ENCODE measurements at places on chromosomes 6 and 20.

DNA sequence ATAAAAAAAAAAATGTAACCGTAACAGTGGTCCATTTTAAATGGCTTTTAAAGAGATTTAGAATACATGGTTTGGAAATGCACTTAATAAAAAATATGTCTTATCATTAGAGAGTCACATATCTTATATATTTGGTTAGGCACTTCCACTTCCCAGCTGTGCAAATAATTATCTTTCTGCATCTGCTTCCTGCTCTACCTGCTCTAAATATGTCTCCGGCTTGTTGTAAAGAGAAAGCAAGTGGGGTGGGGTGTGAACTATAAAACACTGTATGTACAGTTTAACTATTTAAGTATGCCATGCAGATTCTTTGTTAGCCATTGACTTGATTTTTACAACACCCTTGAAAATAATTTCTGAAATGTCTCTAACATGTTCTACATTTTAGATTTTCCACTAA is 106.3 kb downstream of the NKAIN2 start:
- DNase-seq = no peak

GRCh38 chr6:134537146-134537555 is 219.2 kb upstream of the SGK1 start:
- DNase-seq = no peak

- no peak for DNase-seq
Observed at GRCh38 chr6:43719511-43719910, 31.9 kb upstream of the MRPS18A start.

GRCh38 chr6:28586962-28587745 is 61.5 kb downstream of the GPX5 start:
- DNase-seq = peak; percentile 54

DNA sequence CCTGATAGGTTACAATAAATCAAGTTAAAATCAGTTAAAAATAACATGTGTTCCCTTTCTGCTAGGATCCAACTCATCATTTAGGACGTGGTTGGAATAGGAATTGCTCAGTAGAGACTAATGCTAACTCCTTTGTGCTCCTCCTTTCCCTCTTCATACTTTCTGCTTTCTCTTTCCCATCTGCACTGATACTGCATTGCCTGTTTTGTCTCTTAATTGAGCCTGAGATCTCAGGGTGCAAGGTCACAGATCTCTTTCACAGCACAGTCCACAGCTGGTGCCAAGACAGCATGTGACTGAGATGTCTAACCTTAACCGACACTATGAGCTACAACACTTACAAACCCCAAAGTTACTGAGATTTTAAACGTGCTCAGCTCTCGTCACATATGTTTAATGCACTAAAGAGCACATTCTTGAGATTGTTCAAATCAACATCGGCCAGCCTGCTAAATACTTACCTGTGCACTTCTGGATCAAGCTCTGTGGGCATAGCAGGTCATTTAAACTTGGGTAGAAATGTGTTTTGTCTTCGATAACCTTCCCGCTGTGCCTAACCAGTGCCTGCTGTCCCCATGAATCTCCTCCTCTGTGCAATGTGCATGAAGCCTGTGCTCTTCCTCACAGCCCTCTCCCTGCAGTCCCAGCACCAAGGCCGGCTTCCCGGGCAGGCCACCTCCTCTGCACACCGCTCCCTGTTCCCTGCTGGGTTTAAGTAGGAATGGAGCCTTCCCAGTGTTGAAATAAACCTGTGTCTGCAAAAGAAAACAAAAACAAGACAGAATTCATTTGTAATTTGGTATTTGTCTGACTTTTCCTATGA is 39.6 kb upstream of the AFDN start:
- no peak for DNase-seq

DNA sequence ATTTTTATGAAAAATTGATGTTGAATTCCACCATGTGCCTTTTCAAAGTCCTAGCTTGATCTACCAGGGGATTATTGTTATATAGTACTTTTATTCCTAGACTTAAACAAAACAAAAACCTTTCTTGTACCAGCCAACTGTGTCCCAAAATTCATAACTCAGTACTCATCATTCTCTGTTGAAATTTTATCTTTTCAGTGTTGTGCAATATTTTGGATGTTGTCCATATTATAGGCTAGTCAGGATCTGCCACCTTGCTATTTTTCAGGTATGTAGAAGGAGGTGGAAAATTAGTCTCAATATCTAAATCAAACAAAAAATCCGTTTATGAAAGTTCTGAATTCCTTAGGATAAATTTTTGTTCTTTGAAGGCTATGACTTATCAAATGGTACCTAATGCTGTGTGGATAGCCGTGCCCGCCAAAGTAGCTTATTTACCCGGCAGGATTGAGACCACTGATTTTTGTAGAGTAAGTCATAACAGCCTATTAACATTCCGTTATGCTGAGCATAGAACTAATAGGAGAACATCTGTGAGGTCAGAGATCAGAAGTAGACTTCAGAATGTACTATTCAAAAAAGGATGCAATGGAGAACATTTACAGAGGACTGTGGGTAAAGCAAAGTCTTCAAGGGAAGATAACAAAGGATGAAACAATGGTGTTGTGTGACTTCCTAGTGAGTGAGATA is 304.7 kb downstream of the SOX4 start:
- DNase-seq = no peak

GRCh38 chr20:48965189-48965910 is 43.8 kb downstream of the ARFGEF2 start:
- no peak for DNase-seq

GRCh38 chr6:83055366-83055964 is 10.2 kb downstream of the UBE3D start:
- peak; percentile 58 for DNase-seq

GRCh38 chr6:130843575-130844320 is 16.5 kb downstream of the SMLR1 start:
- peak; percentile 23 for DNase-seq

DNA sequence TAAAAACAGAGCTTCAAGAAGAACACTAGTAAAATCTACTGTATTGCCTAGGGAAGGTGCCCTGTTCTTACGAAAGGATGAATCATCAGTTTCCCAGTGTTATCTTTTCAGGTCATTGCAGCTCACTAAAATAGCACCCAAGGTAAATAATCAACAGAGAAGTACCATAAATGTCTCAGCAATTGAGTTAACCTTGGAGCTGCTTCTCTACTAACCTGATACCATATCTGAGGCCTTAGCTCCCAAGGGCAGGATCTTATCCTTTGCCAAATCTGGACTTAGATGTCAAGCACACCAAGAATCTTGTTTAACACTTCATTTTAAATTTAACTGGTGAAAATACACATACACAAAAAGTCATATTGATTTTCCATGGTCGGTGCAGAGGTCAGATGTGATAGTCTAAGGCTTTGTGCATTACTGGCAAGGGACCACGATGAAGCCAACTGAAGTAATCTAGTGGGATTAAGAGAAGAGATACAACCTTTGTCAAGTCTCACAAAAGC is 81.5 kb downstream of the EDN1 start:
- DNase-seq = peak; percentile 21

DNA sequence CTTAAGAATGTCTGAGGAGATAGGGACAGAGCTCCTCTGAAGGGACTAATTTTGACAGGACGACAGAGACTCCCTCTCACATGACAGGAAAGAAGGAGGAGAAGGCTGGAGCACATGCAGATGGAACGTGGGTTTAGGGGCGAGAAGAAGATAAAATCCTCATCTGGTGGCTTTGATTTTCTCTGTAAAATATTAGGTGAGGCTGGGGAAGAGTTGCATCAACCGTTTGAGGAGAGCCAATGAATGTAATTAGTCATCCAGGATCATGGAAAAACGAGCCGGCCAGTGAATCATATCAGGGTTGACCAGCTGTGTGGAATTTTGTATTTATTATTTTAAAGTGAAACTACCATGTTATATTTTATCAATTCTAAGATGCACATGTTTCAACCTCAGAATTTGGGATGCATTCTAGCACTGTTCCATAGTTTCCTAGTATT is 46.9 kb upstream of the ADGRF4 start:
- DNase-seq = no peak

DNA sequence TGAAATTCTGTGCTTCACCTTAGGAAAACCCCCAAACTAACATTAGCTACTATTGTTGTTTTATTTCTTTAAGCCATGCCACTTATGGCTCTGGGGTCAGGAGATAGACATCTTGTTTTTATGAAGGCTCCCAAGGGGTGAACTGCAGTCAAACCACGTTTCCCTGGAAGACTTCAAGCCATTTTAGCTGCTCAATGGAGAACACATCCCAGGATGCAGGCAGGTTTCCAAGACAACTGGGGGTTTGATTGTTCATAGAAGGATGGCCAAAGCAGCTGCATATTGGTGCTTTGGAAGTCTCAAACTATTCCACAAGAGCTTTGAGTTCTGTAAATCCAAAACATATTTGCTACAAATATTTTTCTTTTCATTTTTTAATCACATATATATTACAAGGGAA is 818.0 kb downstream of the MAFB start:
- no peak for DNase-seq

DNA sequence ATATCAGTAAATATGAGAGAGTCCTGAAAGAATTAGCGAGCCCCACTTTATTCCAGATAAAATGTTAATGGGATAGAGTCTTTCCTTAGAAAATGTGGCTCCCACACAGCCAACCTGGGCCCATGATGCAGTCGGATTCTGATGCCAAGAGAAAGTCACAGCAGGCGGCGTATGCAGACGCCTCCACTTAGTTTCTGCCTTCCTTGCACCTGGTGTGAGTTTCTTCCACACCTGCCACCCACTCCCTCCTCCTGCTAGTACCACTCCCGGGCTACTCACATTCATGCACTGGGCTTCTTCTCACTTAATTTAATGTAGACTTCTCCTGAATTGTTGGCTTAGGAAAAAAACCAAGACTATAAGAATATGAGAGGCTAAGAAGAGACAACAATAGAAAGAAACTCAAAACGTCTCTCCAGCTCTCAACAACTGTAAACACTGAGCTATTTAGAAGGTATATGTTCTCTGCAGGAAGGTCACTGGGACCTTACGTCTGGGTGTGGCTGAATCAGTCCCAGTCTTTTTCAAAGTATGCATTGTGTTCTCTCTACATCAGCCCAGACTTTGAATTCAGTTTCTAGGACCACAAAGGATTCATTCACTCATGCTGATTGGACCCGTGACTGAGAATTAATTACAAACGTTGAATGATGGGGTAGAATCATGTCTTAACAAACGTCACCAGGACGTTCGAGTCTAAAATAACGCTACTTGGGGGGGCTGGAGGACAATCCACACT is 70.4 kb downstream of the GCNT2 start:
- no peak for DNase-seq

- DNase-seq = no peak
Observed at GRCh38 chr6:88454658-88455057, 288.5 kb upstream of the CNR1 start.

GRCh38 chr20:17586250-17586649 is 16.4 kb downstream of the DSTN start:
- DNase-seq = no peak

DNA sequence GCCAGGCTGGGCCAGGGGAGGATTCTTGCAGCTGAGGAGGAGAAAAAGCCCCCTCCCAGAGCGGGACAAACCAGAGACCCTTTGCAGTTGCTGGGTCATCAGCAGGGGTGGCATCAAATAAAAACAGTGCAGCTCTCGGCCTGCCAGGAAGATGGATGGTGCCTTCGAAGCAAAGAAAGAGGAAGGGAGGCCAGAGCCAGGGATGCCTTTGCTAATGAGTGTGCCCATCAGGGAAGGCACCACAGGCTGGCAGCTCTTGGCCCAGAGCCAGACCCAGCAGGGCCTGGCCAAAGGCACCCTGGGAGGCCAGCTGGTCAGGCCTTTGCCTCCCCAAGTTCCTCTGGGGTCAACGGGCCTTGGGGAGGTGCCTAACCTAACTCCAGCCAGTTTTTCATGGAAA is 26.3 kb upstream of the ZNF318 start:
- no peak for DNase-seq

DNA sequence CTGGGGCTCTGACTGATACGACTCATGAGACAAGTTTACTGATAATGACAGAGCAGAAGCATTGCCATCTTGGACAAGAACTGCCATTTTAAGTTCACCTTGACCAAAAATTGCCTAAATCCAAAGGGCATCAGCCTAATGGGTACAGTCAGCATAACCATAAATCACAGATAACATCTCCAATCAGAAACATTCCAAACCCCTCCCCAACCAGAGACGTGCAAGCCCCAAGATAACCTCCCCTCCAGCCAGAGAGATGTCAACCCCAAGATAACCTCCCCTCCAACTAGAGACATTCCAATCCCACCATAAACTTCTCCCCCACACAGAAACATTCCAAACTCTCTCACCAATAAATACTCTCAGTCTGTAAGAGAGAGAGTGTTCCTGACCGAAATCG is 10.5 kb downstream of the GPLD1 start:
- DNase-seq = no peak

DNA sequence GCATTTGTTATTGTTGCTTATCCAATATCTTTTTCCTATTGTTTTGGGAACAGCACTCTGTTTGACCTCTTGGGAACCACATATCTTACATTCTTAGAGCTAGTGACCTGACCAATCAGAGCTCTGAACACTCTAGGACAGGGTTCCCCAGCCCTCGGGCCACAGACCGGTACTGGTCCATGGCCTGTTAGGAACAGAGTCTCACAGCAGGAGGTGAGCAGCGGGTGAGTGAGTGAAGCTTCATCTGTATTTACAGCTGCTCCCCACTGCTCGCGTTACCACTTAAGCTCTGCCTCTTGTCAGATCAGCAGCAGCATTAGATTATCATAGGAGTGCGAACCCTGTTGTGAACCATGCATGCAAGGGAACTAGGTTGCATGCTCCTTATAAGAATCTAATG is 226.0 kb upstream of the TSHZ2 start:
- no peak for DNase-seq

DNA sequence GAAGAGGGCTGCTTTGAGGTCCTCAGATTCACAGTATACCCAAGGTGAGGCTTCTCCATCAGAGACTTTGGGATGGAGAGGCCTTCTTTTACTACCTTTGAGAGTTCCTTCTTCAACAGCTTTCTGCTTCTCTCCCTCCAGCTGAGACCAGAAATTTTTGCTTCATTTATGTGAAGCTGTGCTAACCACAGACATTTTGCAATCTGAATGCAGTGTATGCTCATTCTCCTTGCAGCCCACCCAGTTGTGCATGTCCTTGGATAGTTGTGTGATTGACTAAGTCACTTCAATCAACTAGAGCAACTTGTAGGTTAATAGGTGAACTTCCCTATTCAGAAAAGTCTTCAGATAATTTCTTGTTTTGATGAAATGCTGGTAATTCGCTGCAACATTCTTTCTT is 20.1 kb downstream of the DCBLD1 start:
- DNase-seq = no peak

DNA sequence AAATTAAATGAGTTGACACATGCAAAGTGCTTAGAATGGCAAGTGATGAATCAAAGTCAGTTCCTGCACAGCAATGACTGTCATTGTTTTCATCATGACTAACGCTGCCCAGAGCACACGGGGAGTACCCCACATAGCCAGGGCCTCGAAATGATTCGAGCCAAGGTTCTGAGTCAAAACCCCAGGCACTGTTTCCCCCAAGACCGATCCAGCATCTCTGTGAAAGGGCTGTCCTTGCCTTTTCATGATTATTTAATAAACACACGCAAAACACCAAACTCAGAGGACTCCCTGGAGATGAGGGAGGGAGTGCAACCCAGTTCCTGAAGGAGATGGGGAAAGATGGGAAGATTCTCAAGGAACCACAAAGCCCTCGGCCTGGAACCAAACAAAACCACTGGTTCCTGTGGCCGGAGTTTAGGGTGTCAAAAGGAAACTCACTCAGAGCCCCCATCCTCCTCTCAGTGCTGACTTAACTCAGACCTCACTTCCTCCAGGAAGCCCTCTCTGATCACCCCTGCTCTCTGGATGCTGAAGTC is 3.8 kb downstream of the PREX1 start:
- DNase-seq = no peak

- no peak for DNase-seq
Observed at GRCh38 chr6:29708432-29709179, 14.6 kb upstream of the HLA-F start.

- DNase-seq = peak; percentile 71
Observed at GRCh38 chr20:63224412-63225081, 8.6 kb upstream of the YTHDF1 start.

All from HuH-7 (cell line).